ENCODE measurements at places on chromosomes 3 and 15.
A peak's percentile ranks its signal among the peaks of the same experiment; 100 is the strongest.

GRCh38 chr3:106720510-106720909 is 656.7 kb upstream of the CCDC54 start:
- no peak for DNase-seq

DNA sequence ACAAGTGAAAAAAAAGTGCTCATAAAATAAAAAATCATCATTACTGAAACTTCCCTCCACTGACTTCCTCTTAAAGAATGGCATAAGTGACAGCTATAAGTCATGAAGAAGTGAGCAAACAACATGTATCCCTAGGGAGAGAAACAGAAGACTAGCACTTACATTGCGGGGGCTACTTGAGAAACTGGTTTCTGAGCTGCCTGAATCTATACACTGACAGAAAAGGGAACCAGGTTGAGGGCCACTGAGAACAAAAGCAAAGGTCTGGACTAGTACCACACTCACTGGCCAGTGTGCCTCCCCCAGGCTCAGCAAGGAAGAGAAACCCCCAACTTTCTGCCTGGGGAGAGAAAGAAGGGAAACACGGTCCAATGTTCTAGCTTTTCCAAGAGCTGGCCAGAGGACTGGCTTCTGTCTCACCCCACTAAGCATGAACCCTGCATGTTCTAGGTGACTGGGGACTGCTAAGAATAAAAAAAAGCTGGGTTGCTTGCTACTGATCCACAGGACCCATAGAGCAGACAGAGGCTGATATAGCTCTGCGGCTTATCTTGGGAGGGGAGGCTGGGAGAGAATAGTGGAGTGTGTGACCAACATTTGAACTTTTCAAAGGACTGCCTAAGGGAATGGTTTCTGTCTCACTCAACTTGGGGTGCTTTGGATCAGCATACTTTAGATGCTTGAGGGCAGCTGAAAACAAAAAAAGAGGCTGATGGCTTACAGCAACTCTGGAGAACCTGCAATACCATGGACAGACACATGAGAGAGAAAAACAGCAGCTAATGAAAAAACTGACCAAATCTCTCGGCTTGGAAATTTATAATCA is 8.1 kb downstream of the RAD18 start:
- peak; percentile 45 for DNase-seq

DNA sequence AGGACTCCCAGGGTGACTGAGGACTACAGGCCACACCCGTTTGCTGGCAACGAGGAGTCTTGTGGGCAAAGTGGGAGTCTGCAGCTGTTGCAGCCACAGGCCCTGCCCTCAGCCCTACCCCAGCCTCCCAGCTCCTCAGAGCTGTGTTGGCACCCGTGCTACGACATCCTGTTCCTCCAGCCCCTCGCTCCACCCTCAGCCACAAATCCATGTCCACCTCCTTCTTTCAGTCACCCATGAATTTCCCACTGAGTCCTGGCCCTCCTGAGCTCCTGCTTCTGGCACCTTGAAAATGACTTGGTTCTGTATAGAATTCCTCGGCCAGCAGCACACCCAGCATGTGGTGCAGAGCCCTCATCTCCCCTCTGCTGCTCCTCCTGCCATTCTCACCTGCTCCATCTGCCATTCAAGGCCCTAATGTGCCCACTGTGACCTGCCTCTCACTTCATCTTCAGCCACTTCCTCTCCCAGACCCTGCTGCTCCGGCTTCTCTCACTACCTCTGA is 20.9 kb upstream of the VILL start:
- DNase-seq: no peak

- DNase-seq: no peak
Measured at GRCh38 chr15:100759698-100760356, 119.8 kb upstream of the ALDH1A3 start.

DNA sequence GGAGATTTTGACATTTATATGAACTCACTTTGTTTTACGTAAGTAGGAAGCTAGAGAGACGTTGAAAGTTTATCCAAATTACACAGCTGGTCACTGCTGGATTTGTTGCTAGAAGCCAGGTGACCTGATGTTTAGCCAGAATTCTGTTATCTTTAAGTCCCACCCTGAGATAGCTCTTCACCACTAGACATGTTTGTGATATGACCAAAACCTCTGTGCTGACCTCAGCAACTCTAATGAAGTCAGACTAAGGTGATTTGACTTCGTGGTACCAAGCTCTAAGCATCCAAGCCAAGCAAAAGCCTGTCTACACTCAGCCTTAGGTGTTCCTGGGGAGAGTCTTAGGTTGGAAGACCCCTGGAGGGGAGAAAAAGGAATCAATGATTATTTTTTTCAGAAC is 102.4 kb downstream of the ARRDC4 start:
- DNase-seq: no peak

GRCh38 chr15:39783244-39783820 is 691 bp upstream of the FSIP1 start:
- no peak for DNase-seq

GRCh38 chr3:110711851-110712516 is 359.6 kb upstream of the NECTIN3 start:
- DNase-seq: no peak

DNA sequence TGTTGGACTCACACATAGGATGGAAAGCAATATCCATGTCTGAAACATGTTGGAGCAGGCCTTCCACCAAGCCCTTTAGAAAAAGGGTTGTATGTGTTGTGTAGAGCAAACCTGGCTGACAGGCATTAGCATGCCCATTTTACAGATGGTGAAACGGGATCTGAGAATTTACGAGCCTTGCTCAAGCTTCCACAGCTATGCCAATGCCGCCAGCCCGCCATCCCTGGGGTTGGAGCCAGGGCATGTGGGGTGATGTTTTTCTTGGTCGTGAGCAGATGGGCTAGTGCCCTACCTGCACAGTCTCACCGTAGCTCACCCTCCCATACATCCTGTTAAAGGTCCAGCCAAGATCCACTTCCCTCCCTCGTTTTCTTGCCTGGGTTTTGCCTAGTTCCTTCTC is 97.5 kb upstream of the TLE3 start:
- no peak for DNase-seq

DNA sequence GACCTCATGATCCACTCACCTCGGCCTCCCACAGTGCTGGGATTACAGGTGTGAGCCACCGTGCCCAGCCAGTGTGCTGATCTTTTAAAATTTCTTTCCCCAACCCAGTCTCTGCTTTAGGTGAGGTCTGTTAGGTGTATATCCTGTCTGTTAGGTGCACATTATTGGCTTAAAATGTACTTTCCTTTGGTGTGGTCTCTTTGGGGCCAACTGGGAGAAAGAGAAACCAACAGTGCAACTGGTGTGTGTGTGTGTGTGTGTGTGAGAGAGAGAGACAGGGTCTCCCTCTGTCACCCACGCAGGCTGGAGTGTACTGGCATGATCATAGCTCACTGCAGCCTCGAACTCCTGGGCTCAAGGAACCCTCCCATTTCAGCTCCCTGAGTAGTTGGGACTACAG is 50.3 kb upstream of the GNB5 start:
- no peak for DNase-seq

DNA sequence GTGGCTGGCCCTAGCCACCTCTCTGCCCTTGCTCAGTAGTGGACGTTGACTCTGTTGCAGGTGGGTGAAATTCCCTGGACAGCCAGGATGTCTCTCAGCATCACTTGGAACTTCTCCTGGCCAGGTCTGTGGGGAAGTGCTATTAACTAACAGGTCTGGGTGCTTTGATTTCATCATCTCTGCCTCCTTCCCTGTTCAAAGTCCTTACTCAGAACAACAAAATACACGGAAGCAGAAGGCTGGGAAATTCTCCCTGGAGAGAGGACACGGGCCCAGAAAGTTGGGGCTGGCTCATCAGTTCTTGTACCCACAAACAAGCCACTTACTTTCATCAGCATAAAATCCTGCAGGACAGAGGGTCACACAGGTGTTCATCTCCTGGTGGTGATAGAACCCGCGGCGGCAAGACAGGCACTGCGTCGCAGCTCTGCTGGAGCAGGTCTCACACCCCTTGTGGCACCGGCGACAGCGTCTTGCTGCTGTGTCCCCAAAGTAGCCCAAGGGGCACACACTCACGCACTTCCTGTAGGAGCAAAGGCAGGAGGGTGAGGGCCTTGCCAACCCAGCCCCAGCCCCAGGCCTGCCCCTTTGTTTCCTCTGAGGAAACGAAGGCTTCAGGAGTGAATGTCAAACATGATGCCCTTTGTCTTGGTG is 29.6 kb upstream of the SNRPA1 start:
- no peak for DNase-seq

DNA sequence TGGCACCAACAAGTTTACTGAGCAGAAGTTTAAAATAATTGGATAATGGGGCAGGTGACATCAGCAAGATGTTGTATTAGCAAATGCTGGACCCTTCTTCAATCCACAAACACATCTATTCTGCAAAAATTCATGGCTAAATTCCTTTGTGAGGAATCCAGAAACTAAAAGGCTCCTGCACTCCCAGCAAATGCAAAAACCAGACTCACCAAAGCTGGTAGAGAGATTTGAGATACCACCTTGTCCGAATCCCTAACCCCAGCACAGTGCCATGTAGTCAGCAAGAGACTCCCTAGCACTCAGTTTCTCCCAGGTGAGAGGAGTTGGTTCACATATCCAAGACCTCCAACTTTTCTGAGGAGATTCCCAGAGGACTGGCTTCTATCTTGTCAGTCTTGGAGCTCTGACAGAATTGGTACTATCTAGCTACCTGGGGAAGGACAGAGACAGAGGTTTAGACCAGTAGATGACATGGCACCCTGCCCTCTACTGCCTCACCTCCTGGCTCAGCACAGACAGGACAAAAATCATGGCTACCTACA is 21.8 kb downstream of the GREM1 start:
- DNase-seq: no peak

DNA sequence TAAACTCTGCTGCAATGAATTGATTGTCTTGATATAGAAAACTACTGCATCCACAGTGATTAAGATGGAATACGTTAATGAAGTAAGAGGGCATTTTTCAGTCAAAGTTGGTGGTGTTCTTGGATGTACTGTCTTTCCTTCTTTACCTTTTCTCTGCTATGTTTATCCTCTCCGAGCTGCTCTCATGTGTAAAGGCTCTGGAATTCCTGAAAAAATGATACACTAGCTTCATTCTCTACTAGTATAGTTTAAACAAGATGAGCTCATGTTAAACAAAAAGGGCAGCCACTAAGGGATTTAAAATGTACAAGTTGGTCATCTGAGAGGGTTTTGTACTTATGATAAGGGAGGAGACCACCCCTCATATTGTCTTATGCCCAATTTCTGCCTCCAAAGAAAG is 504.6 kb upstream of the NECTIN3 start:
- DNase-seq: no peak

GRCh38 chr3:5613599-5613998 is 426.1 kb downstream of the EDEM1 start:
- DNase-seq: no peak

- DNase-seq: no peak
Measured at GRCh38 chr15:52207191-52207590, 16.0 kb upstream of the GNB5 start.

- DNase-seq: no peak
Measured at GRCh38 chr15:31081588-31082250, 19.8 kb downstream of the TRPM1 start.

GRCh38 chr3:71491154-71491752 is 92.3 kb downstream of the FOXP1 start:
- no peak for DNase-seq

- no peak for DNase-seq
Measured at GRCh38 chr3:13224967-13225366, 151.7 kb upstream of the IQSEC1 start.

DNA sequence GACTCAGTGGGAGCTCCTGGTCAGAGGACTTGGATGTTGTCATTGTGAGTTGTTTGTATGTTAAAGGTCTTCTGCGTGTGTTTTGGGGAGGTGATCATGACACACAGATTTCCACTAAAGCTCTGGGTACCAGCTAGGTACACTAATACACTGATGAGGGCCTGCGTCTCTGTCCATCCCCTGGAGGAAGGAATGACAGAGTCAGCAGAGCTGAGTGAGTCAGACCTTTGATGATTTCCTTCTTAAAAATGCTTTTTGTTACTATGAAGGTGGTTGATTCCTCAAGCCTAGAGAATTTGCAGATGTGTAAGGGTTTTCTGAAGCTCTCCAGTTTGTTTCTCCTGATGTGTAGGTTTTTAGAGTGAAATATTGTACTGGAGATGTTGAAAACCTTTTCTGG is 424.1 kb upstream of the TPM1 start:
- DNase-seq: no peak

GRCh38 chr3:116870379-116870778 is 160.8 kb downstream of the TUSC7 start:
- DNase-seq: no peak

- DNase-seq: no peak
Measured at GRCh38 chr15:39362821-39363561, 217.9 kb upstream of the THBS1 start.

- DNase-seq: no peak
Measured at GRCh38 chr3:188233320-188233719, 79.4 kb downstream of the LPP start.

DNA sequence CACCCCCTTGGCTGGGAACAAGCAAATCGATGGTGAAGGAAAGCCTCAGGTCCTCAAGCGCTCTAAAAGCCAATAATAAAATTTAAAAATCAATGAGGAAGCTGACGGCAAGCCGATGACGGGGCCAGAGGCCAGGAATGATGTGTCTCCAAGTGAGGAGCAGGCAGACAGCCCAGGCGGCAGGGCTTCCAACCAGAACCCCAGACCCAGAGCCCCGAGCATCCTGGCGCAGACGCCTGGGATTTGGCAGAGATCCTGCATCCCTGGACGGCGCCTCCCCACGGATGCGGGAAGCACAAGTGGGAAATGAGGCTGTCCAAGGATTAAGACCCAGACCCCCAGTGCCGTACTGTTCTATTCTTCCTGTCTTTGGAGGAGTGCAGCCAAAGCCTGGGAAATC is 123.0 kb upstream of the PROK2 start:
- DNase-seq: no peak

DNA sequence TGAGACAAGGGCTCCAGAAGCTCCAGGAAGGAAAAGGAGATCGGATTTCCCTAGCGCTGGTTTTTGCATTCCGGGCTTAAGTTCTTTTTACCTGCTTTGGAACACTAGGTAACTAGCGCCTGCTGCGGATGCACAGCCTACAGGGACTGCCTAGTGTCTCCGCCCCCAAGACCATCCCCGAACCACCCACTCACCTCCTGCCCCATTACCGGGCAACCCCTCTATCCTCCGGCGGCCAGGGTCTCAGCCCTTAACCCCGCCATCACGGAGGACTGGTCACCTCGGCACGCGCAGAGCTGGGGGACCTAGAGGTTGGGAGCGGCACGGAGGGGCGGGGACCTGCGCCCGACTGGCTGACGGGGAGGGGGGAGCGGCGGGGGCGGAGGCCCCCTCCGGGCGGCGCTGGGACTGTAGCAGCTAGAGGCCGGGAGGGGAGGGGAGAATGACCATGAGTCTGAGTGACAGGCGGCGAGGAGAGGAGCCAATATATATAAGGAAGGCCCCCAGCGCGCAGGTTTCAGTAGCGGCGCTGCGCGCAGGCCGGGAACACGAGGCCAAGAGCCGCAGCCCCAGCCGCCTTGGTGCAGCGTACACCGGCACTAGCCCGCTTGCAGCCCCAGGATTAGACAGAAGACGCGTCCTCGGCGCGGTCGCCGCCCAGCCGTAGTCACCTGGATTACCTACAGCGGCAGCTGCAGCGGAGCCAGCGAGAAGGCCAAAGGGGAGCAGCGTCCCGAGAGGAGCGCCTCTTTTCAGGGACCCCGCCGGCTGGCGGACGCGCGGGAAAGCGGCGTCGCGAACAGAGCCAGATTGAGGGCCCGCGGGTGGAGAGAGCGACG is at the start of gene DLL4:
DLL4 (plus strand) TSS at position 520 of the 839 bp plus-strand sequence. CDS start 329 bp downstream, outside the sequence.
- peak; percentile 85 for DNase-seq
